ENCODE measurements at places on chromosomes 1 and 21.

GRCh38 chr1:167412920-167413319 lies 105.4 kb downstream of the CD247 start:
- DNase-seq, result no peak

GRCh38 chr1:147086129-147086528 lies 86.1 kb downstream of the PRKAB2 start:
- DNase-seq, result no peak

DNA sequence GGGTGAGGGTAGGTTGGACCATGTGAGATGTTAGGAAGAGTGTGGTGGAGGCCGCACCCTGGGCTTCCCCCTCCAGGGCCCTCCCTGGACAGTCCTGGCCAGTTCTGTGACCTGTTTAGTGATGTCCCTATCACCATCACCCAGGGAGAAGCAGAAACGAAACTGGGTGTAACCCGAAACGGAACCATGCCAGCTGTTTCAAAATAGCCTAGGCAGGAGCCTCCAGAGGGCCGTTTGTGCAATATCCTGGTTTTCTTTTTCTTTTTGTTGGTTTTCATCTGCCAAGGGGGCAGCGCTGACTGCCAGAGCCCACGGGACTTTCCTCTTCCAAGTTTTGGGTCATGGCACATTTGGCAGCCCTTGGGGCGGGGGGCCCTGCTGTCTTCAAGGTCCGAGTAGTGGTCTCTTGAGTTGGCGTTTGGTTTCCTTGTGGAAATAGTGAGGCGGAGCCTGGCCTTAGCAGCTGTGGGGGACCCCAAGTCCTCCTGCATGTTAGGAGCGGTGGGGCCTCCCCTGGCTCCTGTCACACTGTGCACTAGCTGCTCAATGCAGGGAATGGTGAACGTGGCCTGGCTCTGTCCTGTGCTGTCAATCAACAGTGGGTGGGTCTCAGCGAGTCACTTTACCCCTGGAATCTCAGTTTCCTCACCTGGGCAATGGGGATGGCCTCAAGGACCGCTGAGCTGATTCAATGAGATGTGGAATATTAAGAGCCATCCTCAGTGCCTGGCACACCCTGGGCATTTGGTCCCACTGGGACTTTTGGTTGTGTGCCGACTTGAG lies 90.7 kb downstream of the ARHGEF10L start:
- peak; percentile 53 for DNase-seq

- DNase-seq, result peak; percentile 90
These were observed 6.2 kb downstream of the NECTIN4 start for GRCh38 chr1:161082996-161083747.

GRCh38 chr1:40658751-40659648 lies 6.5 kb downstream of the RIMS3 start:
- DNase-seq, result no peak

- DNase-seq, result no peak
These were observed 545.2 kb upstream of the CAMK1G start for GRCh38 chr1:209038316-209038715.

- no peak for DNase-seq
These were observed 349.1 kb downstream of the SEC16B start for GRCh38 chr1:177620636-177621190.

DNA sequence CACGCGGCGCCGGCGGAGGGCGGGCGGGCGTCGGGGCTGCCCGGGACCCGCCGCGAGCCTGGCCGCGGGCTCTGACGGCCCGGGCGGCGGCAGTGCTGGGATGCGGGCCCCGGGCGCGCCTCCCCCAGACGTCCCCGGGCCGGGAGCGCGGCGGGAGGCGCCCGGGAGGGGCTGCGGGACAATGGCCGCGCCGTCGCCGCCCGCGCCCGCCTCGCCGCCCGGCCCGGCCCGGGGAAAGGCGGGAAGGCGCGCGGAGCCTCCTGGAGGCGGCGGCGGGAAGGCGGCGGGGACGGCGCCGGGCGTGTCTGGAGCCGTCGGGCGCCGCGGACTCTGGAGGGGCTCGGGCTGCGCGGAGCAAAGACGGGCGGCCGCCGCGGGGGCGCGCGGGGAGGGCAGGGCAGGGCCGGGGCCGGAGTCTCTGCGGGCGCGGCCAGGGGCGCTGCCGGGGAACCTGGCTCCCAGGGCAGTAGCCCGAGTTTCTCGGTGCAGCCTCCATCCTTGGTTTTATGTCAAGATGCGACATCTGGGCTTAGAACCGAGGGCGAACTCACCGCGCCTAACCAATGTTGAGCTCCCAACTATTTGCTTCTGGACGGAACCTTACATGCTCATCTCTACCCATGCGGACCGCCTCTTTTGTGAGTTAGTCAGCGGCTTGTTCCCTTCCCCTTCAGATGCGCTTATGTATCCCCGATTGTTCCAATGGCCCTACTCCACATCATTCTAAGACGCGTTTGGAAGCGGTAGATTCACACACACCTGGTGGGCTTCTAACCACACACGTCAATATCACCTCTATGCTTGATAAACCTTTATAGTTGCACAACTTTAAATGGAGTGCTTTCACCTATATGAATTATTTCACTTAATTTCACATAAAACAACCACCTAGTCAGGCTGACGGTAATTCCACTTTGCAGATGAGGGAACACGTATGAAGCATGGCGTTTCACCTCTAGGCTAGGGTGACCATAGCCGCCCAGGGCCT lies 651 bp downstream of the ZBTB8A start:
- peak; percentile 34 for DNase-seq

GRCh38 chr1:234488054-234489006 lies 9.4 kb upstream of the TARBP1 start:
- DNase-seq, result no peak

DNA sequence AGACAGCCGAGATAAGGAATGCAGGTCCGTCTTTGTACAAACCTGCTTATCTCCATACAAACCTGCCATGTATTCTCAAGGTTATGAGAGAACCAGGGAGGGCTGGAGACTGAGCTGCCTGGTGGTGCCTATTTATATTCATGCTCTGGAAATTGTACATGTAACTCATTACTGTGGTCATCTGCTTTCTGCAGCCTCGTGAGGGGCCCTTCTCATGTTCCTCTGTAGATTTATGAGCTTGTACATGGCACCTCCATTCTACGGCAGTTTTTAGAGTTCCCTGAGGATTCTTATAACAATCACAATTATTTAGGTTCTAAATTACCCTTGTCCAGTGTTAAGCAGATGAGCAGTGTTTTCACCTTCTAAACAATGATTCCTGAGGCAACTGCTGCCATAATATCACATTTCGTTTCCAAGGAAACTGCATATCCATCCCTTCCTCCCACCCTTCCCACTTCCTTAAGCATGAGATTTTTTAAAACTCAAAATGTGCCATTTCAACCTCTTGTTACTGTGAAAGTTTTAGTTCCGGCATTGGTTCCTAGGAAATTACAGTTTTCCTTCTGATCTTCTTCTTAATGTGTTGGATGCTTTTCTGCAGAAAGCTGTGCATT lies 112.1 kb downstream of the ST6GALNAC3 start:
- no peak for DNase-seq

DNA sequence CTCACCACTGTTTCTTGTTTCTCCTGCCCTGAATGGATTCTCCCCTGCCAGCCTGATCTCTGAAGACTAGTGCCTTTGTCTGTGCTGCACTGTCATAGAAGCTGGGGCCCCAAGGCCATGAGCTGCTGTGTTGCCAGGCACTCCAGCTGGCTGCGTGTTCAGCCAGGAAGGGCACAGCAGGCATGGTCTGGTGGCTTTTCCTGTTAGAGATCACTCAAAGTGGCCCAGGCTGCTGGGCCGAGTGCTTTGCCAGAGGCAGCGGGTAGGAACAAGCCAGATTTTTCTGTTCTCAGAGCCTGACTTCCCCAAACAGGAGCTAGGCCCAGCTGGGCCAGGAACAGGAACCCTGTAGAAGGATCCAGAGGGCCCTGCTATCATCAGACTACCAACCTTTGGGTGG lies 5.2 kb downstream of the ADPRS start:
- no peak for DNase-seq

DNA sequence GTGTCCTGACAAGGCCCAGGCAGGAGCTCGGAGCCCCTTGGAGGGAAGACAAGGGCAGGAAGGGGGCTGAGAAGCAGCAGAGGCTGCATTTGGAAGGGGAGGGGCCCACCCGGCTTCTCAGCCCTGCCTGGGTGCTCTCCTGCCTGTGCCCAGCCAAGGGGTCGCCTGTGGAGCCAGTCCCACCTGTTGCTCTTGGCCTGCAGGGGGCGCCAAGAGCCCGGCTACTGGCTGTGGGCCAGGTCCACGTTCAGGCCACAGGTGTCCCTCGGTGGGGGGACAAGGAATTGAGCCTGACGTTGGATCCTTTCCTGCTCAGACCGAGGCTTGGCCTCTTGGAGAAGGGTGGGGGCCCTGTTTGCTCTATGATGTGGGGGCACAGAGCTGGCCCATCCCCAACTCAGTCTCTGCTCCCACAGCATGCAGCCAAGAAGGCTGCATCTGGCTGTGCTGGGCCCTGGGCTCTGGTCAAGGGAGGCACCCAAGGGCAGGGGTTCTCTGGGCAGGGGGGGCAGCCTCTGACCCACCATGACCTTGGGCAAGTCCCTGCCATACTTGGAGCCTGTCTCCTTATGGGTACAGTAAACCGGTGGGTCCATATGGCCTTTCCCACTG lies 10.9 kb downstream of the WNT4 start:
- peak; percentile 61 for DNase-seq

DNA sequence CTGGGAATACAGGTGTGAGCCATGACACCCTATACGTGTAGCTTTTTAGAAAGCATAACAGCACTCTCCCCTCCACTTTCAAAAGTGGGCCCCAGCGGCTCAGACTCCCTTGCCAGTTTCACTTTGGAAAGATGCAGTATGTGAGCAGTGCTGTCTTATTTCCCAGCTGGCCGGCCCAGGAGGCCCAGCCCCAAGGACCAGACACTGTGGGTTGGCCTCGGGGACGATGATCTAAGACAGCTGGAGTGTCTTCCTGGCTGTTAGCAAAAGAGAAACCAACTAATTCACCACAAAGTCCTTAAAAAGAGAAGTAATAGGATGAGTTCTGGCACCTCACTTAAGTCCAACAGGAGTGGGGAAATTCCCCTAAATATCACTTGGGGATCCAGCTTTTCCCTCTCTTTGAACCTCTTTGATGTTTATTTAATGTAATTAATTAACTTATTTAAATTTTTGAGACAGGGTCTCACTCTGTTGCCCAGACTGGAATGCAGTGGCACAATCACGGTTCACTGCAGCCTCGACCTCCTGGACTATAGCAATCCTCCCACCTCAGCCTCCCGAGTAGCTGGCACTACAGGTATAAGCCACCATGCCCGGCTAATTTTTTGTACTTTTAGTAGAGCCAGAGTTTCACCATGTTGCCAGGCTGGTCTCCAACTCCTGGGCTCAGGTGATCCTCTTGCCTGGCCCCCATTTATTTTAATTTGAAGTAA lies 17.6 kb upstream of the CLIC4 start:
- peak; percentile 61 for DNase-seq

- DNase-seq, result no peak
These were observed 75.9 kb downstream of the LRRC8C start for GRCh38 chr1:89708751-89709375.

GRCh38 chr1:218698141-218698540 lies 353.0 kb downstream of the TGFB2 start:
- no peak for DNase-seq

- DNase-seq, result no peak
These were observed 99.3 kb downstream of the FMN2 start for GRCh38 chr1:240190881-240191401.

GRCh38 chr1:26032656-26033357 lies 11.2 kb downstream of the EXTL1 start:
- DNase-seq, result no peak
